ENCODE measurements at places on chromosomes 16 and 17.

GRCh38 chr17:59761385-59762048 lies 54.1 kb downstream of the VMP1 start:
- DNase-seq: peak; percentile 97

DNA sequence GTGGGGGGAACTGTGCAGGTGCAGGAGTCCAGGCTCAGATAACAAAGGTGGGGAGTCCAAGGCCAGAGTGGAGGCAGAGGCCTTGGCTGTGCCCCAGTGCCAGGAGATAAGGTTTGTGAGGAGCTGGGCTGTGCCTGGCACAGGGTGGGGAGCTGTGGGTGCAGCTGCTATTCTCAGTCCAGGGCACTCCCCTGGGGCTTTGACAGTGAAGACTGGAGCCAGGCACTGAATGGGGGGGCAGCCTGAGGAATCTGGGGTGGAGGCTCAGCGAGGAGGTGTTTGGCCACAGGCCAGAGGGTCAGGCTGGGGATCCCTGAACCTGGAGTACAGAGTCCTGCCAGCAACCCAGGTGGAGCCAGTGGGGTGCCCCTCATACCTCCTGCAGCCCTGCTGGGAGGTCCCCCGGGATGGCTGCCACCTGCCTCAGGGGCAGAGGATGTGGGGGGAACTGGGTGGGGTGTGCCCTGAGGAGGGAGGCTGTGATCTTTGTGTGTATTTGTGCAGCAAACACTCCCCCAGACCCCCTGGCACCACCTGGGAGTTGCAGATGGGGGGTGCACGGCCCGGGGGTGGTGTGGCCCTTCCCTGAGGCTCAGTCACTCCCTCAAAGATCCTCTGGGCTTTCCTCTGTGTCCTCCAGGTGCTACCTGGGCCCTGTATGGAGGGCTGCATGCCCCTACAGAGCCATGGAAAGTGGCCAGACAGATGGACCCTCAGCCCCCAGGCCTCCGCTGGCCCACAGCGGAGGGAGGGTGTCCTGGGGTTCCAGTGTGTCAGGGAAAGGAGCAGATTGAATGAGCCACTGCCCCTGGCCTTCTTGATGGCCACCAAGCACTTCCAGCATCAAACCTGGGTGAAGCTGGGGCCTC lies 44.5 kb upstream of the SMPD3 start:
- no peak for DNase-seq

DNA sequence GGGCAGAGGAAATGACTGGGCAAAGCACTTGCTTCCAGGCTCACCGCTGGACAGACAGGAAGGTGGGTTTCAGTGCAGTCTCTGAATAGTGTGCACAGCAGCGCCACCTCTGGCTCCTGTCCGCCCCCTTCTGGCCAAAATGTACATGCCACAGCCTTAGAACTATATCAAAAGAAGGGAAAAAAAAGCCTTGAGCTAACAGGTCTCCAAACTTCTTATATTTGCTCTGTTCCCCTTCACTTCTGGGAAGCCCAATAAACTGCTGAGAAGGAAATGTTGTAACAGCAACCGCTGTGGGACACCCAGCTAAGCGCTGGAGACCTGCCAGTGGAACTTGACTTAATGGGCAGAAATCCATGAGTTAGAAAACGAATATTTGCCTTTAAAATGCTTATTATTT lies 17.5 kb downstream of the COG7 start:
- DNase-seq: peak; percentile 61

DNA sequence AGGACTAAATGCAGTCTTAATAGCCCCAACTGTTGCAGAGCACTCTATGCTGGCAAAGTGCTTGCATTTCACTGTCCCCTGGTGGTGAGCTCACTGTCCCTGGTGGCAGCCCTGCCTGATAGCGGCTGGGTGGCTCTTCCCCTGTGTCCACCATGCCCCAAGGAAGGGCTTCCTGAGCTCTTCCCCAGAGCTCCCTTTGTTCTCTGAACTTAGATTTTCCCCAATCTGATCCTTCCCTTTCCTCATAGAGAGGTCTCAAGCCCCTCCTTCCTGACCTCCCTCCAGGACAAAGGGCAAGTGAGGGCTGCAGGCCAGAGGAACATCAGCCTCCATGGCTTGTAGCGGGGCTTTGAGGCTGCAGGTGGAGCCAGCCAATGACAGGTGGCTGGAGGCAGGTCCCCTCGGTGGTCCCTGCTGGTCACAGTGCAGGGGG lies 17.0 kb downstream of the BEAN1 start:
- no peak for DNase-seq

GRCh38 chr17:75791254-75791653 lies 6.6 kb downstream of the UNK start:
- no peak for DNase-seq

DNA sequence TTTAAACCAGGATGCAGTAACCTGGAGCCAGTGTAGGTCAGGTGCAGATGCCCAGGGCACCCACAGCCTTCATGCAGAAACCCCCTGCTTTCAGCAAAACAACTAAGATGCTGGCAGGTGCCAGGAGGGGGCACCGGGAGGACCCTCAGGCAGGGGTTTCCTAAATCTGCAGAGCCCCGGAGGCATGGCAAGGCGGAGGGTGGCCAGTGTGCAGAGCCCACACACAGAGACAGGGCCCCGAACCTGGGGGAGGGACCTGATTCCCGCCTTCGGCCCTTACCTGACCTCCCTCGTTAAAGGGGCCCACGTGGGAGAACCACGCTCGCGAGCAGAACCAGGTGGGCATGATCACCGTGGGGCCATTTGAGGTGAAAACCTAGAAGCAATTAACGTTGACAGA lies 114.0 kb upstream of the METRNL start:
- no peak for DNase-seq

DNA sequence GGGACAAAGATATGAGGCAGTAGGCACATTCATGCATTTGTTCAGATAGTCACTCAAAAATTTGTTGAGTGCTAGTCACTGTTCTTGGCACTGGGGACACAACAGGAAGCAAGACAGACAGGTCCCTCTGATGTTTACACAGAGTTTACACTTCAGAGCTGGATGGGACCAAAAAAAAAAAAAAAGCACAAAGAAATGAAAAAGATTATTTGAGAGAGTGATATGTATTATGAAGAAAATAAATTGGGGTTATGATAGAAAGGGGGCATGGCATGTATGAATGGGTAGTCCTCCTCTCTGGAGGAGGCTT lies 3.5 kb upstream of the YPEL2 start:
- no peak for DNase-seq

- DNase-seq: no peak
Observed at GRCh38 chr17:72667096-72668063, 425.1 kb downstream of the SLC39A11 start.

DNA sequence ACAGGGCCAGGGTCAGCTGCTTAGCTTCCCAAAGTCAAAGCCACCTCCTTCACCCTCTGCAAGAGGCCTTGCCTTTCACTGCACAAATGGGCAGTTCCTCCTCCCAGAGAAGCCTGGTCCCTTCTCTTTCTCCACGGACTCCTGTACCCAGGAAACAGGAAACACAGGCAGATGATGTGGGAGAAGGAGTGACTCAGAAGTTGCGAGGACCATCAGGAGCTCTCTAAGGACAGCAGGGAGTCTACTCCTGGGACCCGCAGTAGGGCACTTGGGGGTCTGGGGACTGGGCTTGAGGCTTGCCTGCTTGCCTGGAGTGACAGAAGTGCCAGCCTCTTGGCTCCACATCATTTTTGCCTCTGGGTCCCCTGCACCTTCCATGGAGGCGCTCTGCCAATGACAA lies 47.4 kb upstream of the KSR1 start:
- peak; percentile 17 for DNase-seq

GRCh38 chr17:68294617-68295016 lies 3.3 kb downstream of the ARSG start:
- DNase-seq: no peak

GRCh38 chr16:86863609-86864008 lies 285.3 kb downstream of the FOXL1 start:
- no peak for DNase-seq

GRCh38 chr16:73480381-73480780 lies 432.5 kb upstream of the ZFHX3 start:
- no peak for DNase-seq

- DNase-seq: peak; percentile 86
Observed at GRCh38 chr16:89192956-89193575, 7.3 kb downstream of the SLC22A31 start.

All from iris pigment epithelial cell (primary cell).